ENCODE measurements at places on chromosomes 11 and 22. TPM values are rescaled to one million over a fixed set of nuclear protein-coding genes. Genes with fewer than 3 reads are reported as not detected.

The TH gene
- 8.8 TPM for total RNA-seq

The NPAS4 gene
- 0.11 TPM for total RNA-seq

The OR52H1 gene
- 0.40 TPM for total RNA-seq

The ZBTB16 gene
- total RNA-seq = 12.7 TPM

The DMC1 gene
- 3.9 TPM for total RNA-seq

The KCNK4 gene
- total RNA-seq = 1.0 TPM

The NEFH gene
- total RNA-seq = 109 TPM

The PRCP gene
- total RNA-seq = 164 TPM

The EWSR1 gene
- 114 TPM for total RNA-seq

The TRIM29 gene
- 1.7 TPM for total RNA-seq

The OR2D2 gene
- total RNA-seq = 0.22 TPM

All from spinal cord (tissue), 10 donors.